ENCODE measurements at places on chromosomes 2 and 18.

DNA sequence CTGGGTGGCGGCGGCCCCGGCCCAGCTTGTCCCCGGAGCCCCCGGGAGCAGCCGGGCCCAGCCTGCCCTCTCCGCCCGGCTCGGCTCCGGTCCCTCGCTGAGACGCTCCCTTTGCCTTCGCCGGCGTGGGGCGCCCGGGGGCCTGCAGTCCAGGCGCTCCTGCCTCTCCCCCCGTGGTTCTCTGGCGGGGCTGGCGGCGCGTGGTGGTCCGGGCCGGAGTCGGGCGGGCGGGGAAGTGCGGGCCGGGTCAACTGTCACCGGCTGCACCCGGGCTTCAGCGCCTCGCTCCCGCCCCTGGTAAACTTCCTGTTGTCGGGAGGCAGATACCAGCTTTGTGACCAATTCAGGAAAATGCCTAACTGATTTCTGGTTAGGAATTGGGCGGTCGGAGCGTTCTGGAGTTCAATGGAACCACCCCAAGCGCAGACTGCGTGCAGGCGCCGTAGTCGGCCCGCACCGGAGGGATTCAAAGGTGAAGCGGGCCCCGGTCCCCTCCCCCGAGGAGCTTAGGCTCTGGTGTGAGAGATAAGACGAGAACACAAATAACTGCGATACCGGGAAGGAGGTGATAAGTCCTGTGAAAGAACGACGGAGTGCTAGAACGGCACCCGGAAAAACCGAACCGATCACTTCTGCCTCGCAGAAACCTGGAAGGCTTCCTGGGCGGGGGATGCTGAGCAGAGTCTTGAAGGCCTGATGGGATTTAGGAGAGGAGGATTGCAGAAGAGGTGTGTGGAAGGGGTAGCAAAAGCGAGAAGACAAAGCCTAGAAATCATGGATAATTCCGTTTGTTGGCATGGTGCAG is 891 bp downstream of the CAB39 start:
- DNase-seq: peak; percentile 32

- no peak for DNase-seq
These were observed 169.2 kb downstream of the GLI2 start for GRCh38 chr2:120904830-120905234.

GRCh38 chr2:41180387-41180786 is 728.5 kb upstream of the SLC8A1 start:
- no peak for DNase-seq

DNA sequence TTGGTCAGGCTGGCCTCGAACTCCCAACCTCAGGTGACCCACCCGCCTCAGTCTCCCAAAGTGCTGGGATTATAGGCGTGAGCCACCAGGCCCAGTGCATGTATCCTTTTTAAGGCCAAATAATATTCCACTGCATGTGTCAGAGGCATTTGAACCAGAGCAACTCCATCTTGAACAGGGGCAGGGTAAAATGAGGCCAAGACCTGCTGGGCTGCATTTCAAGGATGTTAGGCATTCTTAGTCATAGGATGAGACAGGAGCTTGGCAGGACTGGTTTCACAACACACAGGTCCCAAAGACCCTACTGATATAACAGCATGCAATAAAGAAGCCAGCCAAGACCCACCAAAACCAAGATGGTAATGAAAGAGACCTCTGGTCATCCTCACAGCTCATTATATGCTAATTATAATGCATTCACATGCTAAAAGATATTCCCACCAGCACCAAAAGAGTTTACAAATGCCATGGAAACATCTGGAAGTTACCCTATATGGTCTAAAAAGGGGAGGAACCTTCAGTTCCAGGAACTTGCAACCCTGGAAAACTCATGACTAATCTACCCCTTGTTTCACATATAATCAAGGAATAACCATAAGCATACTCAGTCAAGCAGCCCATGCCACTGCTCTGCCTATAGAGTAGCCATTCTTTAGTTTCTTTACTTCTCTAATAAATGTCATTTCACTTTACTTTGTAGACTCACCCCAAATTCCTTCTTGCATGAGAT is 204.6 kb downstream of the RAB3GAP1 start:
- DNase-seq: no peak

- DNase-seq: no peak
These were observed 419.7 kb upstream of the MEX3C start for GRCh38 chr18:51617167-51617566.

GRCh38 chr2:172273910-172274571 is 153.3 kb upstream of the ITGA6 start:
- no peak for DNase-seq

DNA sequence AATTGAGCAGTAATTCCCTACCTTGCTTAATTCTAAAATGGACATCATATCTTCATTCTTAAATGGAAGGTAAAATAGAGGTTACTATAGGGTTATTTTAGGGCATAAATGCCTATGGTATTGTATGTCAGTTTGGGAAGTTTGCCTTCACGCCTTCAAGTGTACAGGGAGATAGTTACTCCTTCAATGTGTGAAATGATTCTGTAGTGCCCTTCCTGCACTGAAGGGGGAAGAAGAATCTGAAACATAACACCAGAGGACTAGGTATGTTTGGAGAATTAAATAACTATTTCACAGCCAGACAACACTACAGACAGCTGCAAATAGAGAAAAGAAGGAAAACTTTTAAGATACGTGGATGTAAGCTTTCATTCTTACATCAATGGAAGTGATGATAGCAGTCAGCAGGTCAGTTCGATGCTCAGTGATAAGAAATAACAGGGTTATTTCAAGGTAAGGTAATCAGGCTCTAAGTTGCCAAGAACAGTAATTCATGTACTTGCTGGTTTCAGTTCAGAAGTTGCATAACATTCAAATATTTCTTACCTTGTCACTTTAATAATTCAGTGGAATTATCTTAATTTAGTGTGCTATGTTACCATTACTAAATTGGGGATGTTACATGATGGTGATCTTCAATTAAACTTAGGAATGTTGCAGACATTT is 4.0 kb downstream of the PKP4 start:
- DNase-seq: no peak
